Mesenchymal stem cell (in vitro differentiated cells and primary cell): ENCODE measurements at places on chromosomes 6 and 20.

DNA sequence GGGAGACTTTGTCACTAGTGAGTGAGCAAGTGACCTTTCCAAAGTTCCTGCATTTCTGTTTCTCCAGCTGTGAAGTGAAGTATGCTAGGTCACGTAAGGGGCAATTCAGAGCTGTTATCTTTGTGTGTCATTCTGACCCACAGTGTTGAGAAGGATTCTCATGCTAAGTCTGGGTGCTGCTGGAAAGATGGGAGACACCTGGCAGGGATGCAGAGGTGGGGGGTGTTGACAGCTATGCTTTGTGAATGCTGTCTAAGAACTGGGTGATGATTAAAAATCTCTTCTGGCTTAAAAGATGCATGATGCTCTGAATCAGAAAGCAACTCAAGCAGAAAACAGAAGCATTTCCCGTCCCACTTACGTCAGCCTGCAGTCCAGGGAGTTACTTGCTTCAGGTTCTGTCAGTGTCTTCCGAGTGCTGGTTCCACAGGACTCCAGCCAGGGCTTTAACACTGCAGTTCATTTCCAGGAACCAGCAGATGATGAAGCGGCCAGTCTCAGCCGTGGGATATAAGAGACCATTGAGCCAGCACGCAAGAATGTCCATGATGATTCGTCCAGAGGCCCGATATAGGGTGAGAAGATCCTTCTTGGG lies 30.9 kb upstream of the ASXL1 start:
- DNase-seq = peak; percentile 88

DNA sequence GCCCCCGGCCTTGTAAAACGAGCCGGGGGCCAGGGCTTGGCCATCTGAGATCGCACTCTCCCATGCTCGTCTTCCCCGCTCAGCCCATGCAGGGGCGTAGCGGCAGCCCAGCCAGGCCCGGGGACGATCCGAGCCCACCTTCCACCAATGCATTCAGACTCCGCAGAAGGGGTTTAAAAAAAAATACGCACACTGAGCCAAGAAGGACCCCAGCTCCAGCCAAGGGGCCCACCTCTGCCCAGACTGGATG lies 320 bp downstream of the GSTA4 start:
- no peak for DNase-seq

DNA sequence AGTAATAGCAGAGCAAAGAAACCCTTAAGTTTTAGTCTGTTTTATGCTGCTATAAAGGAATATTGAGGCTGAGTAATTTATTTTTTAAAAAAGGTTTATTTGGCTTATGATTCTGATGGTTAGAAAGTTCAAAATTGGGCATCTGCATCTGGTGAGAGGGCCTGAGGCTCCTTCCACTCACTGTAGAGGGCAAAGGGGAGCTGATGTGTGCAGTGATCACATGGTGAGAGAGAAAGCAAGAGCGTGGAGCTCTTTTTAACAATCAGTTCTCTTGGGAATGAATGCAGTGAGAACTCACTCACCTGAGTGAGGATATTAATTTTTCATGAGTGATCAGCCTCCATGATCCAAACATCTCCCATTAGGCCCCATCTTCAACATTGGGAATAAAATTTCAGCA lies 36.4 kb upstream of the SAMD3 start:
- no peak for DNase-seq

GRCh38 chr6:31351033-31351380 lies 6.0 kb downstream of the HLA-B start:
- DNase-seq = no peak

DNA sequence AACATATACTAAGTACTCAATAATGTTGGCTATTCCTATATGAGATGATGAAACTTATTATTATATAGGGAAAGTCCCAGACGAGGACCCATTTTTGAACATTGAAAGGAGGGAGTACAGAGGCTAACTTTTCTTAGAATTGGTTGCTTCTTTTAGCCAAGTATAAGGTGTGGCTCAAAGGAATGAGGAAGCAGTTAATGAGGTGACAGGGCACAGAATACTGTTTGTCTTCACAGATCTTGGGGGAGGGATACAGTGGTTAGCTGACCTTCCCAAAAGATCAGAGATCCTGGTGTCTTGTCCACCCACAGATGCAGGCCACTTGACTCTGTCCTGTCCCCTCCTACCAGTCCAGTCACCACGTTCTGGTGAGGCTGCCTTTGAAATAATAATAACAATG lies 67.8 kb upstream of the EPB41L1 start:
- no peak for DNase-seq

DNA sequence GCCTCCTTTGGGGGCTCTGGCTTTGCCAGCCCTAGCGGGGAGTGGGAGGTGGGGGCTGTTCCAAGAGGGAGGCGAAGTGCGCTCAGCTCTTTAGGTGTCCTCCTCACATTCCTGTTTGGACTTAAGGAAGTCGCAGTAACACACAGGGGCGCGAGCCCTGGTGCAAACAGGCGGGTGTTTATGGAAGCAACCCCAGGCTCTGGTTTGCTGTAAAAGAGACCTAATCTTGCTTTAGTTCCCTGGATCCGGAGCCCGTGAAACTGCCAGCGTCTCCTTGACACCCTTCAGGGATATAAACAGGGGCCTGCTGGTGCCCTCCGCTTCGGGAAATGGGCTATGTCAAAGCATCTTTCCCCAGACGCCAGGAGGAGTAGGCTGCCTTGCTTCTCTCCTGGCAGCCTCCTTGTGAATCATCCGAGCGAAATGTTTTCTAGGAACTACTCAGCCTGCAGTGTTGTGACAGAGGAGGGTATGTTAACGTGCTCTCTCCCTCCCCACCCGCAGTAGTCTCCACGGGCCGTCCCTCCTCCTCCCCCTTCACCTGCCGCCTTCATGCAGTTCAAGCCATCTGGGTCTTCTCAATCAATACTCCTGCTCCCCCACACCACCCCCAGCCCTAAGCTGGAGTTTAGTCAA lies 168.0 kb upstream of the LRFN2 start:
- DNase-seq = peak; percentile 77

- DNase-seq = no peak
Measured at GRCh38 chr6:44186635-44187025, 28.0 kb downstream of the CAPN11 start.

DNA sequence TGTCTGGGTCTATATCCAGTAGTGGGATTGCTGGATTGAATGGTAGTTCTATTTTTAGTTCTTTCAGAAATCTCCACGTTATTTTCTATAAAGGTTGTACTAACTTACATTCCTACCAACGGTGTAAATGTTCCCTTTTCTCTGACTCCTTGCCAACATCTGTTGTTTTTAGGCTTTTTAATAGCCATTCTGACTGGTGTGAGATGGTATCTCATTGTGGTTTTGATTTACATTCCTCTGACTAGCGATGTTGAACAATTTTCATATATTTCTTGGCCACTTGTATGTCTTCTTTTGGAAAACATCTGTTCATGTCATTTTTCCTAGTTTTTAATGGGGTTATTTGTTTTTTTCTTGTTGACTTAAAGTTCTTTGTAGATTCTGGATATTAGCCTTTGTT lies 99.3 kb downstream of the BMP2 start:
- DNase-seq = no peak

- DNase-seq = no peak
Measured at GRCh38 chr20:36145877-36146707, 8.4 kb upstream of the EPB41L1 start.

GRCh38 chr6:116373940-116374339 lies 3.2 kb downstream of the DSE start:
- DNase-seq = no peak
